ENCODE measurements at places on chromosomes 3 and 15. TPM values are rescaled to one million over a fixed set of nuclear protein-coding genes. Genes with fewer than 3 reads are reported as not detected.

SI gene
- not detected for total RNA-seq

GPR27 gene
- not detected for total RNA-seq

OXTR gene
- 7.6 TPM for total RNA-seq

LRRIQ4 gene
- not detected for total RNA-seq

ANKRD63 gene
- total RNA-seq, result not detected

TERB2 gene
- total RNA-seq, result not detected

GOLGA8M gene
- total RNA-seq, result not detected

TGM5 gene
- total RNA-seq, result not detected
